T-helper 1 cell (primary cell): ENCODE measurements at places on chromosomes 5 and 9.

GRCh38 chr9:36970007-36970888 lies 63.8 kb downstream of the PAX5 start:
- DNase-seq, result no peak

DNA sequence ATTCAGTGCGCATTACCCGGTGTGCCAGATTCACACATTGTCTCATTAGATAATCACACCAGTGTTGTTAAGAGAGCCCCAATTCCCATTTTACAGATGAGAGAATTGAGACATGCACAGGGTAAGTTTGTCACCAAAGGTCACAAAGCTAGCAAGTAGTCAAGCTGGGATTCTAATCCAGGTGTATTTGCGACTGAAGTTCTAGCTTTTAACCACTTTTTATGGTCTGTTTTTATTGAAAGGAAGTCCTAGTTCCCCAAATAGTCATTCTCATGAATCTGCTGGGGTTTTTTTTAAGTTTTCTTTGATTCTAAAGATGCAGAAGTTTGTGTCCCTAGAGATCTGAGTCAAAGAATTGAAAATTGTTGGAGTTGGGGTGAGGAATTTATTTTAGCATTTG lies 136.5 kb downstream of the DPYSL3 start:
- no peak for DNase-seq

DNA sequence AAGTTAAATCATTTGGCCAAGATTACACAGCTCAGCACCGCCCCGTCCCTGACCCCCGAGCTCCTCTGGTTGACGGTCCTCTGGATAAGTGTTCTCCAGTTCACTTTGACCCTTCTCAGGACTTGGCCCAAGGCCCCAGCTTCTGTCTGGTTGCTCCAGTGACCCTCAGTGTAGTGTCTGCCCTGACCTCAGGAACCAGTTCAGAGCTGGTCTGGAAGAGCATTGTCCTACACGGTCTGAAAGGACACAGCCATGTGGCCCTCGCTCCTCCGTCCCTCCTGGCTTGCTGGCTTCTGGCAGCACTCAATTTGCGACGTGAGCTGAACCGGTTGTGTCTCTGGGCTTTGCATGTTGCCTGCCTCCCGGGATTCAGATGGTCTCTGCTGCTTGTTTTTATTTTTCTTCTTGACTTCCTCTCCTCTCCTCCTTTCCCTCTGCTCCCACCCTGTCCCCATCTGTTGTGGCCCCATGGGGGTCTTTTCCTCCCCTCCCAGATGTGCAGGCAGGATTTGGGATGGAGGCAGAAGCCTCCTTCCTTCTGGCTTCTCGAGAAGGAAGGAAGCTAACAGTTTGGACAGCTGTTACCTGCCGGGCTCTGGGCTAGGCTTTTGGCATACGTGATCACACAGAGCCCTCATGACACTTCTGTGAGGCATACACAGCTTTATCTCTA lies 72.0 kb downstream of the PPARGC1B start:
- no peak for DNase-seq

- DNase-seq, result no peak
These were observed 7.7 kb upstream of the C5orf47 start for GRCh38 chr5:173981185-173981761.

- no peak for DNase-seq
These were observed 263.7 kb downstream of the CEMIP2 start for GRCh38 chr9:71504636-71505035.

DNA sequence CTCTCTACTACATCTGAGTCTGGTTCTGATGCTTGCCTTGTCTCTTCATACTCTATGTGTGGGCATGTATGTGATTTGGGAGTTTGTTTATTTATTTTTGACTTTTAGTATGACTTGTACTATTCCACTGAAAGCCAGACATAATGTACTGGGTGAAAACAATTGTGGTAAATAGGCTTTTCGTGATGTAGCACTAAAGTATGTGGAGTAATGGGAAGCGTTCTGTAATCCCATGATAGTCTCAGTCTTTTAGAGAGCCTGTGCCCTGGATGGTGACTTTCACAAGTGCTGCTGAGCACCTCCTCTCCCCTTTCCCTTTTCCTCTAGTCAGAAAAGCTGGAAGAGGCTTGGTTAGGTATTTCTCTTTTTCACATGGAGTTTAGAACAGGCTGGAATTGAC lies 85.8 kb upstream of the S1PR3 start:
- no peak for DNase-seq

DNA sequence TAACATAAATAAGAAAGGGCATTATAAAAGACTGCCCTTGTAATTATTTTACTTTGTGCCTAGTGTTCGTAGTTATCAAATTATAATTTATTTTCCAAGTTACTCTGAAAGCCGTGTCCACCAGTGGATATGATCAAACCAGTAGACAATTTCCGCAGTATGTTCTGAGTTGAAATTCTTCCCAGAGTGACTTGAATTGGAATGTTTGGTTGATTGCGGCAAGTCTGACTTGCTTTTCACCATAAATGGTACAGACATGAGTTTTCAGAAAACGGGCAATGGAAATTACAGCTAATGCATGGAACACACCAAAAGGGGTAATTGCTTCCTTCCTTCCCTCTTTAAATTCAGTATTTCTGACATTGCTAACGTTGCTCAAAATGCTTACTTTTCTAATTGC lies 56.6 kb downstream of the CHSY3 start:
- no peak for DNase-seq

DNA sequence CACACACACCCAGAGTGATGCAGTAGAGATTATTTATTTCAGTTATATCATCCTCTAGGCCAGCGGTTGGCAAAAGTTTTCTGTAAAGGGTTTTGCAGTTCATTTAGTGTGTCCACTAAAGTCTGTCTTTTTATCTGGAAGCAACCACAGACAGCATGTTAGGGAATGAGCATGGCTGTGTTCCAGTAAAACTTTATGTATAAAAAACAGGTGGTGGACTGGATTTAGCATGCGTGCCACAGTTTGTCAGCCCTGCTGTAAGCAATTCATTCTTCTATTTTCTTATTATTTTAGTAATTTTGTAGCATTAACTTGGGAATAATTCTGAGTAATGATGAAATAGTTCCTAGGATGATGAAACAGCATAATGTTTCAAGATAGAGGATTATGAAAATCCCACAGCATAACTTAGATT lies 51.7 kb downstream of the CCNH start:
- no peak for DNase-seq

DNA sequence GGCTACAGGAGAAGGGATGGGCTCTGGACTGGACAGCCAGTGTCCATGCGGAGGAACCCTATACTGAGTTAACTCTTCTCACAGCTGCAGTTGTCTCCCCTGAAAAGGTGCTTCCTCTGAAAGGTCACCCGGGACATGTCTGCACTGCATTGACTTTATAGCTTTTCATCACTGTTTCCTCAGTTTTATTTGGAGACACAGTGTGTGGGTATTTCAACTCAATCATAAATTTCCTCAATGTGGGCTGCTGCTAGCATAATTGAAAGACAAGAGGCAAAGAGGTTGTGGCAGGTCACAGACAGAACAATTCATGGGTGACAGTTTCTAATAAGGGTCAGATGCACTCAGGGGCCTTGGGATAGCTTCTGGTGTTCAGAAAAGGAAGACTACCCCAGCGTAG lies 336.8 kb downstream of the KDM4C start:
- no peak for DNase-seq

- no peak for DNase-seq
These were observed 10.3 kb downstream of the VDAC1 start for GRCh38 chr5:133994297-133994989.

GRCh38 chr5:10668697-10669096 lies 92.3 kb downstream of the DAP start:
- DNase-seq, result no peak

DNA sequence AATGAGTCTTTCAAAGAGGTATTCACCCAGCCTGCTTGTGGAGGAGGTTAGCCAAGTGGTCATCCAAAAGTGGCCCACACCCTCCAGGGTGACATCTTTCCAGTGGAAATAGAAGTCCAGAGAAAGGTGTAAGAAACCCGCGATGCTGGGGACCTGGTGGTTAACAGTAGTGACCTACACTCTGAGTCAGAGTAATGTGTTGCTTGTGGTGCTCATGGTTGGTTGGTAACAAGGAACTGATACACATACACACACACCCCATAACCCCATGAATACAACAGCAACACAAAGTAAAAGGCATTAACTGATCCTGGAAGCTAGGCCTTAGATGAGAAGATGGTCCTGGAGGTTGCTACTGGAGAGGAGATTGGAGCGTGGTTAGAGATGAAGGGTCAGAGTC lies 26.9 kb downstream of the MRPS30 start:
- DNase-seq, result no peak

DNA sequence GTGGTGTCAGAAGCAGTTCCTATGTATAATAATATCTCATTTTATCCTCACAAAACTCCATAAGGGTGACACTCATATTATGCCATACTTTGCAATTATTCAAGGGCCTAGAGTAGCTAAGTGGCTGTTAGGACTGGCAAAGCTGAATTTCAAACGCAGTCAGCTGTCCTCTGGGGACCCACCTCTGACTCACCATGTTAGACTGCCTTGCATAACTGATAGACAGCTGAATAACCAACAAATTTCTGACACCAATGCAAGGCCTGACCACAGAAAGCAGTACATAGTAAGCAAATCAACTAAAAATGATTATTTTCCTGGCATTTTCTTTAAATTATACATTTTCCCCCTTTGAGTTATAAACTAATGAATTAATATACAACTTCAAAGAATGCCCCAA lies 251.6 kb upstream of the PTGER4 start:
- peak; percentile 35 for DNase-seq

DNA sequence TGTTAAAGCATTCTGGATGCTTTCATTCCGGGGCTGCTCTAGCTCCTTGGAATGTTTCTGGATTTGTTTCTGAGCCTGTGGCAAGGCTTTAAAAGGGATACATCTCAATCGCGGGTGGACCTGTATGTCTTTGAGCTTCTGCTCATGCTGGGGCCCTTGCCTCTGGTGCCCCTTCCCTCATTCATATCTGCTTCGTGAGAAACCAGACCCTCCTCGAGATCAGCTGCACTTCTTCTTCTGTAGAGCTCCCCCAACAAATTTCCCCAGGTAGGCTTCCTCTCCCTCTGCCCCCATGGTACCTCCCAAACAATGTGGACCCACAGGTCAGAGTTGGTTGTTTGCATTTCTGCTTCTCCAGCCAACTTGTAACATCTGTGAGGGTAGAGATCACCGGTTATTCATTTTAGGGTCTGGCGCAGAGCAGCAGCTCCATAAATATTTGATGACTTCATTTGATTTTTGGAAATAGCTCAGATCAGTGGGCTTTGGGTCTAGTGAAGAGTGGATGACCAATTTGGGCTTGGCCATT lies 6.6 kb downstream of the ZNF618 start:
- no peak for DNase-seq

DNA sequence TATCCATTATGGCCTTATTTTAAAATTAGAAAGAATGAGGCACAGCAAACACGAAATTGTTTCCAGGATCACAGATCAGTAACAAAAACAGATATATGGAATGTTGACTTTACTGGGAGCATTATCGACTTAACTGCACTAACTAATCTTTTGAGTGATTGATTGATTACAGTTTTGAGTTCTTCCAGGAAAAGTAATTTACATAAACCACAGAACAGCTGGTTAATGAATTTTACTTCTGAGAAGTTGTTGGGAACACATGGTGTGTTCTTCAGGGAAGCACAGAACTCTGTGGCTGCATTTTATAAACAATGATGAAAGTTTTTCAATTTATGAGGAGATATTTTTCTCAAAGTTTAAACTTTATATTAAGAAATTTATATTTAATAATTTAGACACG lies 802.4 kb upstream of the ACO1 start:
- DNase-seq, result no peak

DNA sequence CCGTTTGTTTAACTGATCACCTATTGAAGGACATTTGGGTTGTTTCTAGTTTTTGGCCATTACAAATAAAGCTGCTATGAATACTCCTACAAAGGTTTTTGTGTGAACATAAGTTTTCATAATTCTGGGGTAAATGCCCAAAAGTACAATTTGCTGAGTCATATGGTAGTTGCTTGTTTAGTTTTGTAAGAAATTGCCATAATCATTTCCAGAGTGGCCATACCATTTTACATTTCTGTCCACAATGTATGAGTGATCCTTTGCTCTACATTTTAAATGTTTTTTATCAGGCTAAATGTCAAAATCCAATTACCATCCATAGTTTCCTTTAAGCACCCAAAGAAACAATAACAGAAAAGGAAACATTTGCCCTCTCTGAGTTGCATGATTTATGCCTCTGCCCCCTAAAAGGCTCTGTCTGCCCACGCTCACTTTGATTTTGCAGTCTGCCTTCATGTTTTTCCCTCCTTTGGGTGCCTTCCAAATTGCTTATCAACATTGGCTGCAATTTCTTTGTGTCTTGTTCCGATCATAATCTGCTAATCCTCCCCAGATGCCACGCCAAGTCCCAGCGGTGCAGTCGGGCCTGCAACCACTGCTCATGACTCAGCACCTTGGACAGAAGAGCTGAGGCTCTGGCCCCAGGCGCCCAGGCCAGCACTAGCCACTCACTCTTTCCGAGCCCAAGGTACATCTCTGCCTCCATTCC lies 339.2 kb downstream of the PIK3R1 start:
- no peak for DNase-seq

DNA sequence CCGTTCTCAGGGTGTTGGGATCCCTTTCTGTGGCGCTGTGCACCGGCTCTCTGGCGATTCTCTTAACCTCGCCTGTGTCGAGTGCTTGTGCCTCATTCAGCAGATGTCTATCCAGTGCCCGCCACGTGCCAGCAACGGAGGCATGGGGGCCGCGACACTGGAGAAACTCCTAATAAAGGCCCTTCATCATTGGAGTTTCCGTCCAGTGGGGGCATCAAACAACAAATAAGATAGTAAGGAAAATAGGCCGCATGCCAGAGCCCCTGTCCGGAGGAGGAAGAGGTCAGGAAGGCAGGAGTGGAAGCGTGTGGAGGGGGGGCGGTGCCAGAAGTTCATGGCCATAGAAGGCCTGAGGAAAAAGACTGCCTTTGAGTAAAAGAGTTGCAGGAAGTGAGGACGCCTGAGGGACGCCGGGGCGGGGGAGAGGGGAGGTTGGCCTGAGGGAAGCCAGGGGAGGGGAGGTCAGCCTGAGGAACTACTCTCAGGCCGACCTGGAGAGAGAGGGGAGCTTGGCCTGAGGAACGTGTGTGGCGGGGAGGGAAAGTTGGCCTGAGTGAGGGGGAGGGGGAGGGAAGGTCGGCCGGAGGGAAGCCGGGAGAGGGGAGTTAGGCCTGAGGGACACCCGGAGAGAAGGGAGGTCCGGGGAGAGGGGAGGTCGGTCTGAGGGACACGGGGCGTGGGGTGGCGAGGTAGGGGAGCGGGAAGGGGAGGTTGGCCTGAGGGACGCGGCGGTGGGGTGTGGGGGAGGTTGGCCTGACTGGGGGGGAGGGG lies 82.2 kb downstream of the CACNA1B start:
- DNase-seq, result no peak

DNA sequence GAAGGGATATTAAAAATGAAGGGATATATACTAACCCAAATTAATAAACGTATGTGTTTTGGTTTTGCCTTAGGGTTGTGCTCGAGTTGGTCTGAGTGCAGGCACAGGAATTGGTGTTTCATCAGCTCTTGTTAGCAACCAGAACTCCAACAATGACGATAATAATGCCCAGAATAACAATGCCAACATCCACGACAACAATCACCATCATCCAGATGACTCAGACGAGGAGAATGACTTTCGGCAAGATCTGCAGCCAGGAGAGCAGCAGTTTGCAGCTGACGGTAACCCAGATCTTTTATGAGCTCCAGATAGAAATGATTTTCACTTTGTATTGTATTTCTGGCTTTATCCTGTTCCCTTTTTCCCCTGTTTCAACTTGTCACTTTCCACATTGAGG lies 33.2 kb downstream of the FBXO38 start:
- DNase-seq, result no peak
